Osteoblast (primary cell): ENCODE measurements at places on chromosomes 7 and 10.
A peak's percentile ranks its signal among the peaks of the same experiment; 100 is the strongest.

GRCh38 chr7:108124820-108125219 lies 5.3 kb downstream of the LAMB4 start:
- DNase-seq, result no peak

GRCh38 chr10:79106256-79107050 lies 37.7 kb downstream of the ZMIZ1 start:
- no peak for DNase-seq

DNA sequence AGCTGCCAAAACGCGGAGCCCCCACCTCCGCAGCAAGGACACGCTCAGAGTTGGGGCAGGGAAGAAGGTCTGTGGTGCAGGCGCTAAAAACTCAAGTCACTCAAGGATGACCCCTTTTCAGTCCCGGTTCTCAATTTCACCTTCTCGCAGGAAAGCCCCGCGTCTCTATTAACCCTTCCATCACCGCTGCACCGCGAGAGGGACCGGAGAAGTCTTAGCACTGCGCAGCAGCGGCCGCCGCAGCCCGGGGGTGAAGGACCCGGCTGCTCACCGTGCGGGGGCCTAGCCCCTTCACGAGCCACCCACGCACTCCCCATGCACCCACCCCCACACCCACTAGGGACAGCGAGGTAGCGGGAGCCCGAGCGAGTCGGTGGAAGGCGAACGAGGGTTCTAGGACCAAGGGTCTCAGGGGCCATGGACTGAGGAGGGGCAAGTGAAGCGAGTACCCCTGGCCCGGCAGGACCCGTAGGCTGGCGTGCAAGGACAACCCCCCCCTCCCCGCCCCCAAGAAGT lies 162.9 kb downstream of the SH3PXD2A start:
- DNase-seq, result no peak

DNA sequence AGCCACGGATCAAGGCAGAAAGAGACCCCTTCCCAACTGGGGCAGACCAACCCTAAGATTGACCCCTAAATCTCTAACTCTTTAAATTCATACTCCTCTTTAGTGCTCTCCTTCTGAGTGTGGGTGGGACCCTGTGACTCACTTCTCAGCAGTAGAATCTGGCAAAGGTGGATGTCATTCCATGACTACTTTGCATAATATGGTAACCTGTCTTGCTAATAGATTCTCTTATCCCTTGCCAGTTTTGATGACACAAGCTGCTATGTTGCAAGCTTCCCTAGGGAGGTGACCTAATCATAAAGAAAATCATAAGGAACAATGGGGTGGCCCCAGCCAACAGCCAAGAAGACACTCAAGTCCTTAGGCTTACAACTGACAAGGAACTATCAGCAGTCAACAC lies 155.4 kb upstream of the VWC2 start:
- no peak for DNase-seq

- DNase-seq, result peak; percentile 38
These were observed 116.0 kb downstream of the LHPP start for GRCh38 chr10:124577651-124578050.

DNA sequence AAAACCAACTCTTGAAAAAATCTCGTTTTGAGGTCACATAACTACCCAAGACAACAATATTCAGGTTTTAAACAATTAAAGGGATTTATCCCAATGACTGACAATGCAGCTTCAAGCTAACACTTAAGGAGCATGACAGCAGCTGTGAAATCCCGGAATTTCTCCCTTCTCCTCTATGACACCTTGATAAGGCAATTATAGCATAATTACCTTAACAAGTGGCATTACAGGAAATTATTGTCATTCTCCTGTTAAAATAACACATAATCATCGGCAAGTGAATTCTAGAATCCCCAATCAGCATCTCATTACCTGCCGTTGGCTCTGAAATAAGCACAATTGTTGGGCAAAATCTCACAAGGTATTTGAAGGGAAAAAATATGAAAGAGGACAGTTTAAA lies 417.0 kb upstream of the PFKP start:
- DNase-seq, result no peak

- DNase-seq, result no peak
These were observed 31.9 kb upstream of the NEUROD6 start for GRCh38 chr7:31372231-31372959.

GRCh38 chr7:48458701-48459524 lies 287.7 kb downstream of the ABCA13 start:
- DNase-seq, result no peak

DNA sequence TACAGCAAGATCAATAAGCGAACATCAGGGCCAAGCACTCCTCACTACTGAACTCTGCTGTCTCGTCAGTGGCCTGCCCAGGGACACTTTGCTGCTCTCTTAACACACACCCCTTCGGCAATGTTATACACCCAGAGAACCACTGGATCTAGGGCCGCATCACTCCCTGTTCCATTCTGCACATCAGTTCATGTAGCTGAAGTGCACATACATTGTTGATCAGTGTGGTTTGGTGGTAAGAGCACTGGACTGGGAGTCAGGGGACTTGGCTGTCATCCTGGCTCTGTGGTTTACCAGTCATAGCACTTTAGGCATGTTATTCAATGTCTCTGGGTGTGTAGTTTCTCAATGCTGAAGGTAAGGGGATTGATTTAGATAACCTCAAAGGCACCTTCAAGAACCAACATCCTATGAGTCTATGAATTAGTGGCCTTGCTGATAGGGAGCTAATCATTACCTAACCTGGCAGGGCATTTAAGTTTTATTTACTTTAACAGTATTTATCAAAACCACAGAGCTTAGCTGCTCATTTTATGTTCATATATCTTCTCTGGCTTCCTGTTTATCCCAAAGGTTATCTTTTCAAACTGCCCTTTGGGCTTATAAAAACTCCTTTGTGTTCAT lies 24.8 kb downstream of the DUSP5 start:
- DNase-seq, result peak; percentile 59

DNA sequence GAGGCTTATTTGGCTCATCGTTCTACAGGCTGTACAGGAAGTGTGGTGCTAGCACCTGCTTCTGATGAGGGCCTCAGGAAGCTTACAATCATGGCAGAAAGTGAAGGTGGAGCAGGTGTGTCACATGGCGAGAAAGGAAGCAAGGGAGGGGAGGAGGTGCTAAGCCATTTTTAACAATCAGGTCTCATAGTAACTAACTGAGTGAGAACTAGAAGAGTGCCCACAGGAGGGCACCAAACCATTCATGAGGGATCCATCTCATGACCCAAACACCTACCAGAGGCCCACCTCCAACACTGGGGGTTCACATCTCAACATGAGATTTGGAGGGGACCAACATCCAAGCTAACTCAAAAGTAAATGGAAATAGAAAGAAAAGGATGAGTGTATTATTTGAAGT lies 78.1 kb downstream of the CXCL12 start:
- DNase-seq, result no peak

GRCh38 chr7:142750321-142750938 lies 1.2 kb downstream of the PRSS1 start:
- no peak for DNase-seq

DNA sequence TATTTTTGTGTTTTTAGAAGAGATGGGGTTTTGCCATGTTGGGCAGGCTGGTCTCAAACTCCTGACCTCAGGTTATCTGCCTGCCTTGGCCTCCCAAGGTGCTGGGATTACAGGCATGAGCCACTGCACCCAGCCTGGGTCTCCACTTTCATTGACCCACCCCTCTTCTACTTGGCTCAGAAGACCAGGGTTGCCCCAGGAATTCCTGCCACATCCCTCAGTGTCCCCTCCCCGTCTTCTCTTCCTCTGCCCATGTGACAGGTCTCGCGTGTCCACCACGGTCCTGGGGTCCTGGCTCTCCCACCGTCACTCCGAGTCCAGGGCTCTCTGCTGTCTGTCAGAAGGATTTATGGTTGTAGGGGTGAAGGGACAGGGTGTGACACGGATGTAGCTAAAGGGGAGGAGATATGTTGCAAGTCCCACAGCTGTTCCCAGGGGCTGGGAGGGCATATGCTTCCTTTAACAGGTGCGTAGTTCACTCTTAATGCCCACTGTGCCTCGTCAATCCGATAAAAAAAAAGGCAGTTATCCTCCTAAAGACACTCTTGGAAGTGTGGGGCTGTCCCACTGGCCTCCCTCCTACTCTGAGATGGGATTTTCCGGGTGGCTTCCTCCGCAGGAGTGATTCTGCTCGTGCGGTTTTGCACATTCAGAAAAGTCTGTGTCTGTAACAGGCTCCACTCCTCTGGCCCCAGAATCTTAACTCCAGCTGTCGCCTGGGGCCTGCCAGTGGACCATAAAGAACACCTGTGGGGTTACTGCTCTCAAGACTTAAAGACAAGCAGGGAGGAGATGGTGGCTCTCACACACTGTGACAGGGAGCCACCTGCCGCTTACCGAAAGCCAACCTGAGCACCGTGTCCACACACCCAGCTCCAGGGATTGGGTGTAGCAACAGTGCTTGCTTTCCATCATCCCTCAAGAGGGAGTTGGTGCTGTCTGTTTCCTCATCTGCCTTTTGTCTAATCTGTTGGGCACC lies 36.7 kb upstream of the SHH start:
- DNase-seq, result no peak

- no peak for DNase-seq
These were observed 322.6 kb downstream of the GRID1 start for GRCh38 chr10:86044029-86044428.

- DNase-seq, result peak; percentile 87
These were observed 2.9 kb downstream of the OLAH start for GRCh38 chr10:15046626-15047025.

DNA sequence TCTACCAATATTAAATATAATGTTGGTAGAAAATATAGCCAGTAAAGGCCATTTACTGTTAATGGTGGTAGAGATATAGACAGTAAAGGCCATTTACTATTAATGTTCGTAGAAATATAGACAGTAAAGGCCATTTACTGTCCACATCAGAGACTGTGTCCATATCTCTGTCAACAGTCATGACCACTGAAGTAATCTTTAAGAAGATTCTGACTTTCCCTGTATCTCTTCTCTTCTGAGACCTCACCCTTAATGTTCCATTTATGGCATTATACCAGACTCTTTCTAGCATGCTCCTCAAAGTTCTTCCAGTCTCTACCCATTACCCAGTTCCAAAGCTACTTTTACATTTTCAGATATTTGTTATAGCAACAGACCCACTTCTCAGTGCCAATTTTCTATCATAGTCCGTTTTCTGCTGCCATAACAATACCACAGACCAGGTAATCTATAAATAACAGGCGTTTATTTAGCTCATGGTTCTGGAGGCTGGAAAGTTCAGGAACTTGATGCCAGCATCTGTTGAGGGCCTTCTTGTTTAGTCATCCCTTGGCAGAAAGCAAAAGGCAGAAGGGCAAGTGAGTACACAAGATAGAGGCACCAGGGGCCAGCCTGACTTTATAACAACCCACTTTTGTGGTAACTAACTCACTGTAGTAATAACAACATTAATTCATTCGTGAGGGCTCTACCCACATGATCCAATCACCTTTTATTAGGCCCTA lies 7.9 kb upstream of the NUDCD3 start:
- no peak for DNase-seq

DNA sequence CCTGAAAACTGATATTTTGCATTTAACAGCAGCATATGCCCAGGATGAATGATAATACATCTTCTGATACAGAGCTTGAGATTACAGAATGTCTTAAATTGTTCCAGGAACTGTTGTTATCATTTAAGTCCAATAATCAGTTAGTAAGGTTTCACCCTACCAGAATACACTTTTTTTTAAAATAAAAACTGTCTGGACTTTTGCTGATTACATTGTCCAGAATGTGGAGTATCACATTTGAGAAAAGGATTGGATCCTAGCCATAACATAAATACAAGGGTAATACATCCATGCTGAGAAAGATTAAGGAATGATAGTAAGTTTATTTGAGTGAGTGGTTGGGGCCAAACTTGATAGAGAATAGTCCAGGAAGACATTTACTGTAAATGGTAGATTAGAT lies 71.0 kb downstream of the SEPTIN7 start:
- DNase-seq, result no peak

GRCh38 chr10:89924261-89924660 lies 222.9 kb downstream of the KIF20B start:
- no peak for DNase-seq

GRCh38 chr10:97974100-97974499 lies 56.3 kb downstream of the CRTAC1 start:
- DNase-seq, result peak; percentile 31

GRCh38 chr7:109844362-109844761 lies 1246.6 kb upstream of the LRRN3 start:
- no peak for DNase-seq

- DNase-seq, result no peak
These were observed 72.6 kb downstream of the AHR start for GRCh38 chr7:17370901-17371585.

DNA sequence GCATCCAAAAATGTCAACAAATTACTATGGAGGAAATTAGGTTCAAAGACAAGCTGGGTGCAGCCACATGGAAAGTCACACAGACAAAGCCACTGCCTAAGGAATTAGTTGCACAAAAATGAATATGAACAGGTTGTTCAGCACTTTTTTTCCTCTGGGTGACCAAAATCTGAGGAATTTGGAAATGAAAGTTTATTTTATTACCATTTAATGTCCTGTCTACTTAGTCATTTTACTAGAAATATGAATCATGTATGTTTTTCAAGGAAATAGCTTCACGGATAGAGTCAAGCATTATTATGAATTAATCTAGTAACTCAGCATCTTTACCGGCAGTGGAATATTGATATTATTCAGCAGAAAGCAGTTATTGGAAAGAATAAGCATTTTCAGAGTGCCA lies 106.3 kb downstream of the ANK3 start:
- no peak for DNase-seq

GRCh38 chr10:123945325-123945920 lies 53.8 kb upstream of the CPXM2 start:
- DNase-seq, result no peak

GRCh38 chr10:3169271-3169670 lies 3.3 kb downstream of the PITRM1 start:
- DNase-seq, result no peak

DNA sequence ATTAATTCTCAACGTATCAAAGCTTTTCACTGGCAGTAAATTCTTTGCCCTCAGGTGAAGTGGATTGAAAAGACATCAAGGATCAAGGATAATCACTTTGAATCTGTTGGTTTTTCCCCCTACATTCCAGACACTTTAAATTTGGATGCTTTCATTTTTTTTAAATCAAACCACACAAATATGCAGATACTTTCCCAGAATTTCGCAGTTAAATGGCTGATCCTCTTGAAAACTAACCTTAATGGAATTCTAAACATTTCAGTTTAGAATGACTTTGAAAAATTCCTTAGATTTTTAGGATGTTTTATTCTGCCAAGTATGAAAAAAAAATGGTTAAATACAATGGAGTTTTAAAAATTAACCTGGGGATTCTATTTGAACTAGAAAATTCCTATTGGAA lies 325.9 kb downstream of the GFRA1 start:
- no peak for DNase-seq

DNA sequence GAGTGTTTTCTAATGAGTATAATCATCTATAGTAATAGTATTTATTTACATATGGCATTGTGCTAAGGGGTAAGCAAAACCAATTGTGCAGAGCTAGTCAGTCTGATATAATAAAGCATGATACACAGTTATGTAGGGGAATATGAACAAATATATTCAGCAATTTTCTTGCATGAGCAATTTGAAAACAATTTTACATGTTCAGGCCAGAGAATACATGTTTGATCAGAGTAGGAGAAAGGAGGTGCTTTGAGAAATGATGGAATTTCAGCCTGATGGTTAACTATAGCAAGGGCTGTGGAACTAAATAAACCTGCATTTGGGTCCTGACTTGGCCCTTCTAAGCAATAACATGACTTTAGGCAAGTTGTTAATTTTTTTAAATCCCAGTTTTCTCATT lies 214.5 kb downstream of the TWIST1 start:
- no peak for DNase-seq
